Caco-2 (cell line): ENCODE measurements at places on chromosomes 5 and 9.

DNA sequence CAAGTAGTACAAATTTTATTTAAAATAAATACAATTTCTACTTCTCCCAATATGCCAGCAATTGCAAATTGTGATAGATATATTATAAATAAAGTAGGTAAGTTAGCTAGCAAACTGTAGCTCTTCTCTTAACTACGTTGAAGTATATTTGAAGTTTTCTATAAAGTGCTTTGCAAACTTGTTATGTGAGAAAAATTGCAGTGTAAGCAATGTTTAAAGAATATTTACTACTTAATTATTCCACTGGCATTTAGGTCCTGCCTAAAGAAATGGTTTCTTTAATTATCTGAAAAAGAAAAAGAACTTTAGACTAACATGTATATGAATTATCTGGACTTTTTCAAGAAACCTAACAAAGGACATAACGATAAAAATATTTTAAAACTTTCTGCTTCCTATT, 1350.0 kb upstream of the CDH9 start:
- DNase-seq: no peak

DNA sequence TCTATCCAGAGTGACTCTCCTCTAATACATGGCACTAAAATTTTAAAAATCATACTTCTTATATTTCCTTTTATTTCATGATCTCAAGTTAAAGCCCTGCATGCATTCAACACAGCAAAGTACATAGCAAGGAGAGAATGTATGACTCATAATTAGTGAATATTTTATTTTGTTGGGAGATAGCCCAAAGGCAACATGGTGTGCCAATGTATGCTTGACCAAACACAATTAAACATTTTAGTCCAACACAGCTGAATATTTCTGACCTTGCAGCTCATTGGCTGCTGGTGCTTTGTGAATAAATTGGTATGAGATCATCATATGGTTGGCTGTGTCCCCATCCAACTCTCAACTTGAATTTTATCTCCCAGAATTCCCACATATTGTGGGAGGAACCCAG, 103.5 kb downstream of the NPR3 start:
- no peak for DNase-seq

DNA sequence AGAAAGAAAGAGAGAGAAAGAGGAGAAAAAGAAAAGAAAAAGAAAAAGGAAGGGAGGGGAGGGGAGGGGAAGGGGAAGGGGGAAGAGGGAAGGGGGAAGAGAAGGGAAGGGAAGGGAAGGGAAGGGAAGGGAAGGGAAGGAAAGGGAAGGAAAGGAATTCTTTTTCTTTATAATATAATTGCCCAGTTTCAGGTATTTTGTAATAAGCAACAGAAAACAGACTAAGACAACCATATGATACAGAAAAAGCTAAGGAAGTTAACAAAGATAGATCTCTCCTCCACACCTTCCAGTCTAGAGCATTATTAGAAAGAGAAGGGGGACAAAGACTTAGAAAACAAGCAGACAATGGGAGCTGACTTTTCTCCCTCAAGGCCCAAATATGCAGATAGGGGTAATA, 31.0 kb downstream of the MEIKIN start:
- no peak for DNase-seq

GRCh38 chr5:5787373-5787772, 364.9 kb downstream of the ICE1 start:
- no peak for DNase-seq

GRCh38 chr5:151520294-151520693, 70.8 kb downstream of the FAT2 start:
- no peak for DNase-seq

- no peak for DNase-seq
Observed at GRCh38 chr5:57575839-57576238, 93.2 kb upstream of the ACTBL2 start.

DNA sequence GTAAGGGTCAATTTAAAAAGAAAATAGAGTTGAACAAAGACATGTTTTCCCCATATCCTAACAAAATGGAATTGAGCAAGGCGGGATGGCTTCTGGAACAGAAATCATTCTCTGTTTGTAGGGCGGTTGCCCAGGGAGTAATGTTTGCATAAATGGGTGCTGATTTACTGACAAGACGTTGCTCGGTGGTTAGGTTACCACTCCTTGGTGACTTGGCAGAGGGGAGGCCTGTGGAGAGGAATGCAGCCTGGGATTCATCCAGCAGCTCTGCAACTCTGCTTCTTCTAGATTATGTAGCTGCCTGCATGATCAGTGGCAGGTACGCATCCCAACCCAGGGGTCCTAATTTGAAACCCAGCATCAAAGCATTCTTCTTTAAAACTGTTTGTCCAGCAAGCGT, 200.2 kb downstream of the CFAP90 start:
- no peak for DNase-seq

DNA sequence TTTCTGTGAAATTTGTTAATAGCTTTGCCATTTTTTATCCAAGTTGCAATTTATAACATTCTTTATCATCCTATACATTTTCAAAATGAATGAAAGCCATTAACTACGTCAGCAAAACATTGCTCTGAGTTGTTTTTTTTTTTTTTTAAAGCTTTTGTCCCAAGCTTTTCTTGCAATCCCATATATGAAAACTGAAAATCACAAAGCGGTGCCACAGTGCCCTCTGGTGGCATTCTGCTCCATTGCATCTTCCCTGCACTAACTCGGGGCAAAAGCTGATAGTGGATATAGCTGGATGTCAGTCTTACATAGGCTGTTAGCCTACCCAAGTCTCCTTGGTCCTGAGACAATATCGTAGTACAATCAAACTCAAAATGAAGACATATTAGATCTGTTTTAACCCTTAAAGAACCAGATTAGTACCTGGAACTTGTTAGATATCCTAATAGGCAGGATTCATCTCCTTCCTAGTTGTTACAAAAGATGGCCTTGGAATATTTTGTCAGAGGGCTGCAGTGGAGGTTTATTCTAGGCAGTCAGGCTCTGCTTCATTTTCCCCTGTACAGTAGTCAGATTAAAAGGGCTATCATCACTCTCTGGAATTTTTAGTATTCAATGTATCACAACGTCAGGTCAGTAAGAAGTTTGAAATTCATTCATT, 669.9 kb downstream of the PTPRD start:
- DNase-seq: peak; percentile 28

DNA sequence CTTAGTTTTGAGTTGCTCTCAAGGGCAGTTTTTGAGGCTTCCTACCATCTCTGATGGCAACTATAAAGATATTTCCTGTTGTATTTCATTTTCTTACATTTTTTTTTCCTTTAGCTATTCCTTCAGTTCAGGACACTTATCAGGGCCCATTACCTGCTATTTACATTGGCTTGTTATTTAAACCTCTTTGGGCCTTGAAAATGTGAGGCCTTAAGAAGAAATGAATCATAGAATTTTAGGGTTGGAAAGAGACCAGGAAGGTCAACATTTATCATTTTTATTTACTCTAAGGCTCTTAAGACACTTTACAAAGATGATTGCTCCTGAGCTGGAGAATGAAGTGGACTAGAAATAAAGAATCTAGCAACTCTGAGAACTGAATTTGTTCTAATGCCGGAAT, 335.2 kb downstream of the DTWD2 start:
- DNase-seq: no peak

GRCh38 chr5:97135868-97136267, 6.5 kb downstream of the LIX1 start:
- DNase-seq: no peak

- DNase-seq: peak; percentile 89
Observed at GRCh38 chr9:214648-215493, at the start of gene DOCK8. Gene DOCK8 (plus strand): TSS chr9:214865. CDS start chr9:214977, 112 bp downstream.

DNA sequence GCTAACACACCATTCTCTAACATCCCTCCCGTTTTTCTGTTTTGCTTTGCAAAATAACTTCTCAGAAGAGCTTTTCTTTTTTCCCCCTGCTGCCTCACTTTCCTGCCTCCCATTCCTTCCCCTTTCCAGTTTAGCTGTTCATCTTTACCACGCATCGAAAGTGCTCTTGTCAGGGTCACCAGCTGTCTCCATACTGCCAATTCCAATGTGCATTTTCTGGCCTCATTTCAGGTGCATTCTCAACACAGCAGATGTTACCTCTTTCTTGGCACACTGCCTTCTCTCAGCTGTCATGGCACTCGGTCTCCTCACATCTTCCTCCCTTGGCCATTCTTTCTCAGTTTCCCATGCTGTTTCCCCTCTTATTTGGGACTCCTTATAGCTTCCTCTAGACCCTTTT, 9.5 kb downstream of the ARSK start:
- DNase-seq: no peak

- no peak for DNase-seq
Observed at GRCh38 chr5:72634444-72634843, 127.2 kb upstream of the ZNF366 start.

- no peak for DNase-seq
Observed at GRCh38 chr9:133597316-133597957, 11.8 kb downstream of the FAM163B start.

- no peak for DNase-seq
Observed at GRCh38 chr5:83085106-83085505, 7.8 kb downstream of the XRCC4 start.

GRCh38 chr9:98312365-98312764, 56.9 kb upstream of the TBC1D2 start:
- DNase-seq: no peak

GRCh38 chr9:89774858-89775370, 170.1 kb downstream of the GADD45G start:
- DNase-seq: no peak

GRCh38 chr5:92580814-92581213, 1000.2 kb downstream of the NR2F1-AS1 start:
- DNase-seq: no peak

DNA sequence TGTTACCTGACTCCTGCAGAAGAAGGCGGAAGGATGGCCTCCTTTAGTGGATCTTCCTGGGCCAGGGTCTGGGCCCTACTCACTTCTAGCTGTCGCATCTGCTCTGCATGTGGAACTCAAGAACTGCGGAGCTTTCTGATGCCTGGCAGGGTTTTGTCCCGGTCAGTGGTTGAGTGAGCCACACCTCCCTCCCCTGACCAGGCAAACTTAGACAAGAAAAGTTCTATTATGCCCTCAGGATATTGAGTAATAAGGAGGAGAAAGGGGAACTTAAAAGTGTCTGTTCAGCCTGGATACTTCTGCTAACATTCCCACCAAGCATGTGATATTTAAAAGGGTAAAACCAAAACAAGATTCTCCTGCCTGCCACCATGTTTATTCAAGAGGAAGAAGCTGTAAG, at the start of gene FYB1:
TSS of gene FYB1 (minus strand) at position 127 of the 400 bp plus-strand sequence. CDS start 16,603 bp downstream, outside the sequence.
- DNase-seq: no peak

GRCh38 chr5:14588758-14589543, 7.4 kb downstream of the OTULINL start:
- DNase-seq: no peak

DNA sequence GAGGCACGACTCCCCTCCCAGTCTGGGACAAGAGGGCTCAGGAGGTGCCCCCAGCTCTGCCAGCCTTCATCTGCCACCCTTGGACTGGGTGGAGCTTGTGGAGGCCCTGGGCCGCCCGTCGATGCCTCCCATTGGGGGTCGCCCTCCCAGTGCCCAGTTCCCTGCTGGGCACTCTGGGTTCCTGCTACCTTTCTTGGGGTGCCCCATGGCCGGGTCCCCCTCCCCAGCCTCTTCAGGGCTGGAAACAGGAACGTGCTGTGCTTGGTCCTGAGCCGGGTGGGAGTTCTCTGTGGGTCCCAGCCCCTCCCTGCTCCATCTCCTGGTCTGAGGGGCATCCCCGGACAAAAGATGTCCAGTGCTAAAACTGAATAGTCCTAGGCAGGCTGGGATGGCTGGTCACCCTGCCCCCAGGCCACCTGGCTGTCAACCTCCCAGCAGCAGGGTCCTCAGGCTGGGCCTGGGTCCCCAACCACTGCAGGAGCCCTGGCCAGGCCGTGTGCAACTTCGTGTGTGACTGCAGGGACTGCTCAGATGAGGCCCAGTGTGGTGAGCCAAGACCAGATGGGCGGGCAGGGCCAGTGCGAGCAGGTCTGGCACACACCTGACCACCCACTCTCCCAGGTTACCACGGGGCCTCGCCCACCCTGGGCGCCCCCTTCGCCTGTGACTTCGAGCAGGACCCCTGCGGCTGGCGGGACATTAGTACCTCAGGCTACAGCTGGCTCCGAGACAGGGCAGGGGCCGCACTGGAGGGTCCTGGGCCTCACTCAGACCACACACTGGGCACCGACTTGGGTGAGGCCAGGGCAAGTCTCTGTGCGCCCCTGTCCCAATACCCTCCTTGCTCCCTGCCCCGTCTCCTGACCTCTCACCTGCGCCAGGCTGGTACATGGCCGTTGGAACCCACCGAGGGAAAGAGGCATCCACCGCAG, 784 bp downstream of the MAMDC4 start:
- no peak for DNase-seq

GRCh38 chr9:73869264-73869663, 627.9 kb upstream of the RORB start:
- DNase-seq: no peak

DNA sequence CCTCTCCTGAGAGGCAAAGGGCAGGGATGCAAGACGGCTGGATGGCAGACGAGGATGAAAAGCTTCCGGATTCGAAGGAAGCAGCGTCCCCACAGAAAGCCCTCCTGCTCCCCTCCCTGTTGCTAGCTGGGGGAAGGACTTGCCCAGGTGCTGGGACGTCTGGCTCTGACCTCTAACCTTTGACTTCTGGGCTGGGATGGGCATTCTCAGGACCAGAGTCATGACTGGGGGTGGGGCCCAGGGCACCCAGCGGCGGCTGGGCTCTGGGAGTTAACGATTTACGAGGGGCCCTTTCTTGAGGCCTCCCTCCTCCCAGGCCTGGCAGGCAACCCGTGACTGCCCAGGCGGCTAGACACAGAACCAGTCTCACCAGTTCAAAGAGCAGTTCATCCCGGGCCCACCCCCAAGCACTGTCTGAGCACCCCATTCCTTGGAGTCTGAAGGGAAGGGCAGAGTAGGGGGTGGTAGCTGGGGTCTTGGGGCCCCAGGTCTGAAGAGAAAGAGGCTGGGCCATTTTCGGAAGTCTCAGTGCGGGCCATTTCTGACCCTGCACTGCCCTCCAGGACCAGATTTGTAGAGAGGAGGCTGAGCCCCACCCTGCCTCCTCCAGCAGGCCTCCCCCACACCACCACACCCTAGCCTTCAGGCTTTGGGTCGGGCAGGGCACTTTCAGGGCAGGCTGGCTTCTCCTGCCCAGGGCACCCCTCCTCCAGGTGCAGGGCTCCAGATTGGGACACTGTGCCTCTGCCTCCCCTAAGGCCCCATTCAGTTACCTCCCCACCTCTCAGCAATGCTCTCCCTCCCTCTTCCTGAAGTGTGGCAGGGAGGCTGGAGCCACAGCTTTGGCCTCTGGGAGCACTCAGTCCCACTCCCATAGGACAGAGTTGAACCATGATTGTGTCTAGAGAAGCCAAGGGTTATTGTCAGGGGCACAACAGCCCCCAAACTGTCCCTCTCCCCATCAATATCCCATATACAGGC, 5.0 kb upstream of the CXXC5 start:
- DNase-seq: peak; percentile 96

- no peak for DNase-seq
Observed at GRCh38 chr9:129696944-129697655, 31.7 kb downstream of the PRRX2 start.

GRCh38 chr9:126478216-126478981, 135.3 kb upstream of the LMX1B start:
- DNase-seq: no peak

GRCh38 chr9:133677126-133678010, 41.2 kb downstream of the DBH start:
- DNase-seq: no peak
